ENCODE measurements at places on chromosomes 7 and 10.

- DNase-seq, result no peak
Observed at GRCh38 chr10:75293446-75293820, 57.7 kb upstream of the COMTD1 start.

DNA sequence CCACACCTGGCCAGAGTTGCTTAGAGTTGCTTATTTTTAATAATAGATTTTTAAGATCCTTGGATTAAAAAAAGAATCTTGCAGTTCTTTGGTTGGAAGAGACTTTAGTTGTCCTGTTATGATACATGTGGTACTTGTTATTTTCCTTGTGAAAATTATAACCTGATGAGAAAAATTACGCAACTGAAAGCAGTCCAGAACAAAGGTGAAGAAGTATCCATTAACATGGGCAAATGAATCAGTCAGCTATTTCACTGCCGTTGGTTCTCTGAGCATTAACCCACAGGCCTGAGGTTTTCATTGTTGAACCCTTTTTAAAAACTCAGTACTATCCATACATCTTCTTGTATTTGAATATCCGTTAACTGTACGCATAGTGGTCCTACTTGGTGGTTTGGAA lies 68.2 kb downstream of the GALNT11 start:
- DNase-seq, result no peak

GRCh38 chr10:78351809-78352208 lies 318.1 kb downstream of the RPS24 start:
- no peak for DNase-seq

- no peak for DNase-seq
Observed at GRCh38 chr10:15348579-15348978, 22.5 kb downstream of the FAM171A1 start.

DNA sequence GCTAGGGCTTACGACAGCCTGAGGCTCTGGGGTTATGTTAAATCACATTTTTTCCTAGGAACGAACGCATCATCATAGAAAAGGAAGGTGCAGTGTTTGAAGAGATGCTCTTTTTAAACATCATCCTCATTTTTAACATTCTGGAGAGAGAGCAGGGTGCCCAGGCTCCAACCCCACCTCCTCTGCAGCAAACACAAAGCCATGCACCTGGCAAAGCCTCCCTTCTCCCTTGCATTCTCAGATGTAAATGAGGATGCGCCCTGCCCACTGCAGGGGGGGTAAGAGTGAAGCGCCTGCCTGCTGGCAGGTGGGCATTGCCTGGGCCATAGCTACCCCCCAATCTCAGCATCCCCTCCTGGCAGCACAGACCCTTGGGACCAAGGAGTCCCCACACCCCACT lies 92.4 kb downstream of the PTPRN2 start:
- no peak for DNase-seq

Data from activated naive CD8-positive, alpha-beta T cell treated with anti-CD3 and anti-CD28 coated beads, Interleukin-2, amount 50 U/mL, for 16 hours (primary cell).